ENCODE measurements at places on chromosomes 2 and 18.

- no peak for DNase-seq
Observed at GRCh38 chr18:75462178-75462832, 34.8 kb upstream of the SMIM21 start.

- DNase-seq = peak; percentile 60
Observed at GRCh38 chr2:165067643-165068486, 112.5 kb upstream of the SLC38A11 start.

DNA sequence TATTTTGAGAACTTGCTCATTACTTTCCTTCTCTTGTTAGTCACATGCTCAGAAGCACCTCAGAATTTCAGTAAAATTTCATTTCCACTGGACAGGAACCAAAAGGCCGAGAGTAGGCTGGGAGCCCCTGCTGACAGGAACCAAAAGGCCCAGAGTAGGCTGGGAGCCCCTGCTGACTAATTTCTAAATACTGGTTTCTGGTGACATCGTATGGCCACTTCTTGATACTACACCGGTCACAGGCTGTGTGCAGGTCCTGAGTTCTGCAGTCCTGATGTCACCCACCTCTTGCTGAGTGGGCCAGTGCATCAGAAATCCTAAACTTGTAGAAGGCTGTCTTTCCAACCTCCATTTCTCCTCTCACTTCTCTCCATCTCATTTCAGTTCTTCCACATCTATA is 17.7 kb upstream of the EN1 start:
- no peak for DNase-seq

- no peak for DNase-seq
Observed at GRCh38 chr2:216777637-216778273, 82.1 kb downstream of the TNP1 start.

DNA sequence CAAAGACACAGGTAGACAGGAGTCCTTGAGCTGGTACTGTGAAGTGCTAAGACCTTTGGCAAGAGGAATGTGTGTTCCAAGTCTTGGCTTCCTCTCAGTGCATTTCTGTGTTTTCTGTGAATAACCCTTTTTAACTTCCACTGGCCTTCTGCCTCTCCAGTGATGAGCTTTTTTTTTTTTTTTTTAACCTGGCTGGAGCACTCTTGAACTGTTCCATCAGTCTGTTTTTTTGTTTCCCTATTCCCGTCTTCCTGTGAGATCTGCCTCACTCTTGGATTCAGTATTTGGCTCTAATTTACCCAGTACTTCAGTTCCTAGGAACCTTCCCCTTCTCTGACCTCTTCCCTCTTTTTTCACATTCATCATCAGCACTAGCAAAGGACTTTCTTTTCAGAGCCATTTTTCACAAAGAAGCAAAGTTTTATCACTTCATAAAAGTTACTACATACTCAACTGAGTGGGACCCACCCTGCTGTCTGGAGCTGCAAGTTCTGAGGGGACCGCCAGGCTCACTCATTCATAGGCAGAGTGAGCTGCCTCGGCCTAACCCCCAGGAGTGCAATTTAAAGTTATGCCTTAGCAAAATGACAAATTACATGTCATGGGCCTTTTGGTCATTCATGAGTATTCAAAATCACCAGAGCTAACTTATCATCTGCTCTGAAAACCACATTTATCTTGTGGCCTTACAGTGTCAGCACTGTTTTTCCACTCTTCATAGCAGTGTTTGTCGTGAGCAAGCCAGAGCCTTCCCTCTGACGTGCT is 126.9 kb upstream of the DAPL1 start:
- peak; percentile 69 for DNase-seq

DNA sequence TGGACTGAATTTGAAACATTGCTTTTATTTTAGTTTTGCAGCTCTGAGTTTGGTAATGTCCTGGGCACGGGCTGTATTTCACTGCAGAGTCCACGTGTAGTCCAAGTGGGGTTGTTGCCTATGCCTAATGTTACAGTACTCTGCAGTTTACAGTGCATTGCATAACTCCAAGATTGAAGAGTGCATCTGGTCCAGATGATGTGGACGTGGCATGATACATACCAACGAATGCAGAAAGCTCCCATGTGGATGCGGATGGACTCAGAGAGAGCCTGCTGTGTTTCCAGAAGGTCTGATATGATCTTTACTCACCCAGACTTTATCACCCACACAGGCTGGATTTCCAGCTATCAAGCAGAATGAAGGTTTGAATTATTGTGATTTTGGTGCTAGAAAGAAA is 44.4 kb upstream of the CCDC68 start:
- no peak for DNase-seq

GRCh38 chr2:142130111-142131009 is 456 bp downstream of the LRP1B start:
- DNase-seq = peak; percentile 77

DNA sequence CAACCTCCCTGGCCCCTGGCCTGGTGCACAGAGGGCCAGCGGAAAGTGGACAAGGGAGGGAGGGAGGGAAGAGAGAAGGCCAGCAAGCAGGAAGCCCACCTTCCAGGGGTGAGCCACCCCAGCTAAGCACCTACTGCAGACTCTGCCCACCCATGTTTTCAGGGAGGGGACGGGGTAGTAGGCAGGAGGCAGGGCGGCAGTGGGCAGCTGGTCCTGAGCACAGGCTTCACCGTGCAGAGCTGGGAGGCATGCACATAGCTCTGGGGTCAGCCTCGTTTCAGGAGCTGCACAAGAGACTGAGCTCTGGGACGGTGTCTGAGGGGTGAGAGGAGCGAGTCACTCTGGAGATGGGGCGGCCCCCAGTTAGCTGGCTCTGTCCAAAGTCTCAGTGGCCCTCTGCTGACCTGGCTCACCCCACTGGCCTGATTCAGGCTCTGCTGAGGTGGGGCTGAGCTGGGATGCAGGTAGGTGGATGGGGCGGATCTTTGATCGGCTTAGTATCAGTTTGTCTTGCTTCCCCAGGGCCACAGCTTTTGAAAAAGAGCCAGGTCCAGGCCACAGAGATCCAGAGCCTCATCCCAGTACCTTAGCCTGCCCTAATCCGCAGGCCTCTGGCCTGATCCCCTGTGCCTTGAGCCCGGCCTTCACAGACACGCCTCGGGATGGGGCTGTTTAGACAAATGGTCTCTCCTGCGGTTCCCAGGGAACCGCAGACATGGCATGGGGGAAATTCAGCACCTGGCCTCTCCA is 3.7 kb downstream of the NMUR1 start:
- DNase-seq = no peak
